CD8-positive, alpha-beta T cell (primary cell): ENCODE measurements at places on chromosomes 2 and 18. TPM values are rescaled to one million over a fixed set of nuclear protein-coding genes. Genes with fewer than 3 reads are reported as not detected.

GRCh38 chr2:11490194-11490593 is 24.2 kb upstream of the E2F6 start:
- DNase-seq, result no peak

GRCh38 chr2:234995332-234996068 is 43.7 kb downstream of the SH3BP4 start:
- no peak for DNase-seq

DNA sequence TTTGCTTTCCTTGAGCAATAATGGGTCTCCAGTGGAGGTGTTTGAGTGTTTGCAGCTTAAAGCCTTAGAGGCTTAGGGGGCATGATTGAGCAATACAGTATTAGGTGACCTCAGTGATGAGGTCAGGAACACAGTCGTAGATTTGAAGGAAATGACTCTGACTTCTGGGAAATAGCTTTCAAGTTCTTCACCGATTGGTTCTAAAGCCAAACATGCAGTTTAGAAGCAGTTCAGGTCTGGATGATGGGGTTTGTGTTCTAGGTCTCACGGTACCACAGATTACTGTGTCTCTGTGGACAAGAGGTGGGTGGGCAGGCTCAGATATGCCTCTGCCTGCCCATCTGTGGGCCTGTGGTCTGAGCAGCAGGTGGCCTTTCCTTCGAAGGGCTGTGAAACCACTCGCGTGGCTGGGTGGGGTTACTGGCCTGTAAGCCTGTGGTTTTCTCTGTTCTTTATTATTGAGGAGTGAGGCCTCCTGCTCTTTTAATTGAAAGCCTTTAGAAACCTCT is 7.8 kb downstream of the MTHFD2 start:
- DNase-seq, result peak; percentile 82

DNA sequence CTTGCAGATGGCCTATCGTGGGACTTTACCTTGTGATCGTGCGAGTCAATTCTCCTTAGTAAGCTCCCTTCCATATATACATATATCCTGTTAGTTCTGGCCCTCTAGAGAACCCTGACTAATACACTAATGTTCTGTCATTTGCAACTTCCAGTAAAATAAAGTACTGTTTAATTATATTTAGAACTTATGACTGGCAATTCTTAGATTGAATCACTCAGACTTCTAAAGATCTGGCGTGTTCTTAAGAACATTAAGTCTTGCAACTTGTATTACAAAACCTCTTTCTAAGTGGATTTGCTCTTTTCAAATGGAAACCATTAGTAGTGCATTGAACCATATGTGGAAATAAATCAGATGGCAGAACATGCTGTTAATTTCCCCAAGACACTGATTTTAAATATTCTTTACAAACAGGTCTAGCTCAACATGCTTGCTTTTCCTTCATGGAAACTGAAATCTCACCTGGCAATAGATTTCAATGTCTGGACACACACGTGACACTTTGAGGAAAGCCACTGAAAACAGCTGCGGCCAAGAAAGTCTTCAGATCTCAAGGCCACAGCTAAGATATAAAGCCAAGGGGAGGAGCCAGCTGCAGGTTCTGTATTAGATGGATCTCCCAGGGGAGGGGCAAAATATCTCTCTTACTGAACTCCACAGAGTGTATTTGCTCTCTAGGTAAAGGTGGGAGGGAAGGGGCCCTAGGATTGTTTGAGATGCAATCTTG is 50.6 kb downstream of the PMAIP1 start:
- no peak for DNase-seq

- DNase-seq, result no peak
Measured at GRCh38 chr18:27298214-27298804, 113.2 kb upstream of the CHST9 start.

VWA3B gene
- not detected for total RNA-seq

GRCh38 chr2:213991453-213992108 is 419.3 kb upstream of the VWC2L start:
- no peak for DNase-seq

CDH7 gene
- not detected for total RNA-seq

DNA sequence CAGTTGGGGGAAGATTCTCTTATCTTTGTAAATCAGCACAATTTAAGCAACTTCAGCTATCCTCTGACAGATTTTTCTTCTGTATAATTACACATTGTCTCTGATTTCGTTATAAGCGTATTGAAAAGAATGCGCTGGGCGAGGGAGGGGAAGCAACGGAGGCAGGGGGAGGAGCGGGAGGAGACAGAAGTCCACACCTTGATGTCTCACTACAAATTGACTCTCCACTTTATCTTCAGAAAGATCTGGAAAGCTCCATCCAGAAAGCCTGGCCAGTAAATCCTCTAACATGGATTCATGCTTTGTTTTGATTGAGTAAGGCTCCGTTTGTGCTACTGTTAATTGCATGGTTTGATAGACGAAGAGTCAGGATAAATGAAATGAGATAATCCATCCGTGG is 76.6 kb downstream of the SMIM21 start:
- no peak for DNase-seq

DNA sequence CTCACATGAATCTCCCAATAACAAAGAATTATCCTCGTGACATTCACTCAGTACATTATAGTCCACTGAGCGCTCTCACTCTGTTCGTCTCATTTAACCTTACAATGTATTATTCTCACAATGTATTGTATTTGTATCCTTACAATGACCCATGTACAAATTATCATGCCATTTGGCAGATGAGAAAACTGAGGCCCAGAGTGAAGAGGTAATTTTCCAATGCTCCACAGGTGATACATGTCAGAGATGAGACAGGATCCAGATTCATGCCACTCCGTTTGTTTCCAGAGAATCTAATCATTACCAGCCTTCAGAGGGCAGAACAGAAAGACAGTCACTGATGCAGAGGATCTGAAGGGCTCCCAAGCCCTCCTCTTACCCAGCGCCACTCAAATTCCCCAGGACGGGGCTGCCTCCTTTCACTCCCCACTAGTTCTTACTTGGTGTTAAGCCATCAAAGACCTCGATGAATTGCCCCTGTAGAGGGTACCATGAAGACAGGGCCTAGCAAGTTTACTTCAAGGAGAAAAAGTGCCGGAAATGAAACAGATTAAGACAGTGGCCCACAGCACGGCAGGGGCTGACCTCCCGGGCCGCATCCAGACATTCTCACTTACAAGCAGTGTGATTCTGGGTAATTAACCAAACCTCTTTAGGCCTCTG is 98.4 kb upstream of the MBOAT2 start:
- no peak for DNase-seq

DNA sequence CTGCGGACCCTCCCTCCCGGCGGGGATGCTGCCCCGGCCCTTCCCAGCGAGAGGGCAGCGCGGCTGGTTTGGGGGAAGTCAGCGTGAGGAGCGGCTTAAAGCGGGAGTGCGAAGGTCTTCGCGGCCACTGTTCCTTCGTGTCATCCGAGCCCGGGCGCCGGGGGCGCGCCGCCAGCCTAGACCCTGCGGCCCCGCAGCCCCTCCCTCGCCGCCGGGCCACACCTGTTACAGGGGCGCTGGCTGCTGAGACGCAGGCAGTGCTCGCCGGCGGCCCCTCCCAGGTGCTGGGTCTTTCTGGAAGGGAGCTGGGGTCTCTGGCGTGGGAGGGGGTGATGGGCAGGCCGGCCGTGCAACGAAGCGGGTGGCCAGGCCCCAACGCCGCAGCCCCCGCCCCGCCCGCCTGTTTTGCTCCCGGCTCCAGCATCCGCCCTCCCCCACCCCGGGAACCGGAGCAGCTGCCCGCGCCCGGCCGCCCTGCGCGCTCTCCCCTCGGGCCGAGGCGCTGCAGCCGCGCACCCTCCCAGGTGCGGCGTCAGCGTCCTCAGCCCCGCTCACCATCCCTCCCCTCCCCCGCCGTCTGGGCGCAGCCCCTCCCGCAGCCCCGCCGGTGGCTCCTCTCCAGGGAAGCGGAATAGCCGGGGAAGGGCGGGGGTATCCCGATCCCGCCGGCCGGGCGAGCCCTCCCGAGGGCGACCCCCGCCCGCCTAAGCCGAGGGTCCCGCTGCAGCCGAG is 727 bp downstream of the KIF1A start:
- DNase-seq, result no peak

DNA sequence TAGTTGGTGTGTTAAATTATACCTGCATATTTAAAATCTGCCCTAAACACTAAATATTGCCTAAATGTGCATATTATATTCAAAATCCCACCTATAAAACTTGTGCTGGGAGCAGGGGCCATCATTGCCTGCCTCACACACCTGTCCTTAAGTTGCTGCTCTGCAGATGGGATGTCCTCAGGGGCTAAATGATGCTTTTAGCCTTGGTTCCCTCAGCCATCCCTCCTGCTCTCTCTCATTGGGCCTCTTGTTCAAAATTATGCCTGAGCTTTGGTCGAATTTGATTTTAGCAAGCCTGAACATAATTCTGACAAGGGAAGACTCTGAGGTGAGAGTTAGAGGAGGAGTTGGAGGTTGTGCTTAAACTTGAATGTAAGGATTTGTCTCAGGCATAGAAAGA is 318.3 kb upstream of the RAB12 start:
- no peak for DNase-seq

TTN gene
- total RNA-seq, result 22.9 TPM

SALL3 gene
- not detected for total RNA-seq

DNA sequence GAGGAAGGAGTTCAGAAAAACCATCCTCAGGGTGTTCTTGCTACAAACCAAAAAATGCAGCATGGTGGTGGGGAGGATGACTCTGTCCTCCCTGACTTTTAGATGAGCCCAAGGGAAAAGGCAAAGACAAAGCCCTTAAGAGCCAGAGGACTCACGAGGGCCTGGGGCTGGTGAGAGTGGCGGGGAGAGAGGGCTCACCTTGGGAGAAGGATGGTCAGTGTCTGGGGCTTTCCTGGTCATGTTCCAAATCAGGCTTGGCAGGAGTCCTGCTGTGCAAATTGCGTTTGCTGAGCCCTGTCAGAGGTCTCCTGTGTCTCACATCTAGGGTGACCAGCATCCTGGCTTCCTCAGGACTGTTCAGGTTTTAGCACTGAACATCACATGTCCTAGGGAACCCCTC is 4.7 kb downstream of the UGT1A1 start:
- DNase-seq, result no peak

DNA sequence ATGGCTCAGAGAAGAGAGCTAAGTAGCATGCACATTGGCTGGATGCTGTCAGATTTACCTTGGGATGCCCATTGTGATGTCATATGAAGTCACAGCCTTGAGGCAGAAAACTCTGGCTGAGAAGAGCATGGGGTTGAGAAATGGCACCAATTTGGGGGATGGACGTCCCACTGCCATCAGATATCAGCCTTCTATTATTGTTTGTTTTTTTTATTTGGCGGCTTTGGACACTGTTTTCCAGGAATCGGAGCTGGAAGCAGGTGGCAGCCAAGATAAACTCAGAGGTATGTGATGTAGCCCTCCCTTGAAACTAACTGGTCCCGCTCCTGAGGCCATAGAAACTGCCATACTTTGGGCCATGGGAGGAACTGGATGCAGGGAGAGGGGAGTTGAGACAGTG is 40.6 kb downstream of the GCKR start:
- DNase-seq, result no peak

DNA sequence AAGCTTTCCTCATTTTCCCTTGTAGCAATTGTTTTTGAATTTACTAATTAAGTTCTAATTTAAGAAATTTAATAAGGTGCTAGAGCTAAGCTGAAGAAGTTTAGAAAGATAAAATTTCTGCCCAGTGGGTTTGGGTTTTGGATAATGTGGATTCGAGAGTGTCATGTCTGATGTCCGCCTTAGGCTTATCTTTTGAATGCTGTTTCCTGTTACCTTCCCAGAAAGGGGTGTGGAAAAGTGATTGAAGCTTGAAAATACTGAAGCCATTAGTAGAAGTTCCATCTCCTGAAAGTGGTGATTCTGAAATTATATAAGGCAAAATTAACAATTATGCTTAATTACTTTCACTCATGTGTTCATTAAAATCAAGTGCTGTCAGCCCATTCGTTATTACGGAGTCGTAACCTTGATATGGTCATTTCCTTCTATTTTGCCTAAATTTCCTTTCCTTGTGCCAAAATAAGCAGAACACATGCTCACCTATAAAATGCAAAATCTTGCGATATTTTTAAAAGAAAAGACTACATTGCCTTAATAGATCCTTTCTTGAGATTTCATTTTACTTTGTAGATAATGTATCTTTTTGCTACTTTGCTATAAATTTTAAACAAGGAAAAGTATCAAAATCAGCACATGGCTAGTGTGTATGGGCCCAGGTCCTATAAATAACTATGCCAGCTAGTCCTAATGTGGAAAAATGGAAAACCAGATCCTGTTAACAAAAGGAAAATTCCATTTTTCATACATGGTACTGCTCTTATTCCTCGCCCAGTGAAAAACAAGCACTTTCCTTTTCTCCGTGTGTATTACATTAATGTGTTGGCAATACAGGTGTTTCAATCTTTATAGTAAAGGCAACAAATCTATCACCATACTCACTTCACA is 97.3 kb downstream of the ICOS start:
- no peak for DNase-seq

SMIM21 gene
- not detected for total RNA-seq

SRD5A2 gene
- total RNA-seq, result not detected

DNA sequence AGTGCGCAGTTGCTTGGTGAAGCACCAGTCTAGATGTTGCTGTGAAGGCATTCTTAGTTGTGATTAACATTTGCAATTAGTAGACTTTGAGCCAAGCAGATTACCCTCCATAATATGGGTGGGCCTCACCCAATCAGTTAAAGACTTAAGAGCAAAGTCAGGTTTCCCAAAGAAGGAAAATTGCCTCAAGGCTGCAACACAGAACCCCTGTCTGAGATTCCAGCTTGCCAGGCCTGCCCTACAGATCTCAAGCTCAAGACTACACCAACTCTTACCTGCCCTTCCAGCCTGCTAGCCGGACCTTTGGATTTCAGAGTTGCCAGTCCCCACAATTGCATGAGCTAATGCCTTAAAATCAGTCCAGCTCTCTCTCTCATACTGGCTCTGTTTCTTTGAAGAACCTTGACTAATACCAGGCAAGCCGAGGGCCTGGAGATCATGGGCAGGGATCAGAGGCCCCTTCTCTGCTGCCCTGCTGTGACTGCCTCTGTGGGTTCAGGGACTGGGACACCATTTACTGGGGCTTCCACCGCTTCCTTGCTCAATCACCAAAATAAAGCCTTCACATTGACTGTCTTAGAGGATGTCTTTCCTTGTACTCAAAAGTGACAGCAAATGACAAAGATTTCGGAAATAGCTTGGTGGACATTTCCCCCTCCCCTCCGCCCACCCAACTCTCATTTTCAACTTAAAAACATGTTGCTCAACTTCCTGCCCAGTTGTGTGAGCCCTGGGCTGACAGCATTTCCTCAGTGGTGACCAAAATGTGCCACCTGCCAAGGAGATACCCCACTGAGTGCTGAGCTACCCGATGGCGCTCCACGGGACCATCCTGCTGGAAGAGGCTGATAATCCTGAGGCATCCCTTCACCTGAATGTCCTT is 86.7 kb downstream of the GALNT14 start:
- no peak for DNase-seq

DNA sequence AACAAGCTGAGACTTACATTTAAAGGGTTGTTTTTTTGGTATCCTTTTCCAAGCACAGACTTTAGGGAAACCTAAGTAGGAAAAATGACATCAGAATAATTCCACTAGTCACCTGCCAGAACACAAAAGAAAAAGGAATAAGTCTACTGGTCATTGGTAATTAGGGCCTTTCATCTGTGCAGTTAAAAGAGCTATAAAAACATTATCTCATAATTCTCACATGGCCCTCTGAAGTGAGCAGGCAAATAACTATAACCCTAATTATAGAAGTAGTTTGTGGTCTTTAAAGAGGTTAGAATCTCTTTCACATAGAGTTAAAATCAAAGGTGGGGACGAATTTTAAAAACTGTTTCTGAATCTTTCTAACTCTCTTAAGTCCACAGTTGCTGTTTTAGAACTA is 111.1 kb upstream of the B3GNT2 start:
- no peak for DNase-seq
